ENCODE measurements at places on chromosomes 2 and 18. TPM values are rescaled to one million over a fixed set of nuclear protein-coding genes. Genes with fewer than 3 reads are reported as not detected.

GRCh38 chr18:44358402-44358801 lies 322.3 kb upstream of the SETBP1 start:
- DNase-seq, result no peak

GRCh38 chr2:22995576-22995975 lies 389.4 kb upstream of the KLHL29 start:
- DNase-seq, result no peak

DNA sequence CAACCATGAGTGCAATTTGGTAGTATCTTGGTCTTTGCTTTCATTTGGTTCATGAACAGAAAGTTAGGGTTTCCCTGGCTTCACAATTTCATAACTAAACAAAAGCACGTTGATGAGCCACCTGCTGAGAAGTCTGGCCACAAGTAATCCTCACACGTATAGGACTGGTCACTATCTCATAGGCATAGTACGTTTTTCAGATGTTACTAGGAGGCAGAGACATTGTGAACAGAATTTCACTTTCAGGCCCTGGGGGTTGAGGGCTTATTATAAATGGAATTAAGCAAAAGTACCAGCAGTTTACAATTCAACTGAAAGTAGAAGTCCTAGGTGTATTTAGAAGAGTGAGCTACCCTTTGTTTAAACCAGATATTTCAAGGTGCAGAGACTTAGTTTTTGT lies 277.1 kb downstream of the ALPK2 start:
- DNase-seq, result no peak

DNA sequence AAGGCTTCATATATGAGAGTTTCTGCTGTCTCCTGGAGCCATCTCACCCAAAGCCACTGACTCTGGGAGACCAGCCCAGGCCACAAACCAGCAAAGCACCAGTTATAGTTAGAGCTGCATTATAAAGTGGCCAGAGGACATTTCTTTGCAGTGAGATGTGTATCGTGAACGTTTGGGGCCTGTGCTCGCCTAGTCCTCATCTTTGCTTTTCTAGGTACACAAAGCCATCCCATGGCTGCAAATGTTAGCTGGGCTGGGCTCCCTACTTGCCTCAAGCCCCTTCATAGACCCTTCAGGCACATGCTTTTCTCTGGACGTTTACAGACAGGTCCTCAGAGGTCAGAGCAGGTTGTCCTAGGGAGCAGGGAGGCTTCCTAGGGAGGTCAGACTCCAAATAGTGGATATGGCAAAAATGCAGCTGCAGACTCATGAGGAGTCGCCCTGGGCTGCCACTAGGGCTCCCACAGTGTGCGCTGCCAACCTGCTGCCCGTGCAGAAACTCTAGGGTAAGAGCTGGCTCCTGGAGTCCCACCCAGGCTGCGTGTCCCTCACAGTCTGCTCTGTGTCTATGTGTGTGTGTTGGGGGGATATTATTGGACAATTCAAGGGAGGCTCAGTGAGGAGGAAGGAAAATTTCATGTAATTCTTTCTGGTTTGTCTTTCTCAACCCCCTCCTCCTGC lies 141.0 kb downstream of the RPIA start:
- DNase-seq, result no peak

DNA sequence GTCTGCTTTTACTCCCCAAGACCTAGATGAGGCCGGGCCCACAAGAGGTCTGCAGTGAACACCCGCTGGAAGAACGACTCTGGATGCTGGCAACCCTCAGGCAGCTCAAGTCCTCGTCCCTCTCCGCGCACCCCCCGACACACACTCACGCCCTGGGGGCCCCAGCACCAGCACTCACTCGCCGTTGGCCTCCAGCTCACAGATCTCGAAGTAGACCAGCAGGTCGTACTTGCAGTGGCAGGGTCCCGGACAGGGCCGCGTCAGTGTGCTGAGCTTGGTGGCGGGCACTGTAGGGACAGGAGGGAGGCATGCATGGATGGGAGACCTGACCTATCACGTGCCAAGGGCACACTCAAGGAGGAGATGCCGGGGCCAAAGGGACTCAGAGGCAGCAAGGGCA lies 49.4 kb downstream of the AQP12A start:
- DNase-seq, result no peak

DNA sequence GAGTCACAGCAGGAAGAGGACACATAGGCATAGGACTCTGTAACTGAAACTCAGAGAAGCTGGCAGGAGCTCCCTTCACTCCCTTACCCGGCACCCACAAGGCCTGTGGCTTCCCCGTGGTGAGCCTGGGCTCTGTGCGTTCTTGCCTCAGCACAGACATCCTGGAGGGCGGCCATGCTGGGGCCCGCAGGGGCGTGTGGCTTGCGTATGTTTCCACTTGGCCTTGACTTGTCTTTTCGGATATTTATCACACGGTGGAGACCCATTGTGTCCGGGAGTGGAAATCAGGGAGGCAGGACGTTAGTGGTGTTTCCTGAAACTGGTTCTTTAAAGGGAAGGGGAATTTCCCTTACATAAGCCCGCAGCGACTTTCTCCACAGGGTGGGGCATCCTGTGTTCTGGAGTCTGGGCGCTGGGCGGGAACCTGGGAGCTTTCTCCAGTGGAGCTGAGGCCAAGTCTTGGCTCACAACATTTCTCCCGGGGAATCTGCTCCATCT lies 49.9 kb upstream of the EML6 start:
- peak; percentile 96 for DNase-seq

DNA sequence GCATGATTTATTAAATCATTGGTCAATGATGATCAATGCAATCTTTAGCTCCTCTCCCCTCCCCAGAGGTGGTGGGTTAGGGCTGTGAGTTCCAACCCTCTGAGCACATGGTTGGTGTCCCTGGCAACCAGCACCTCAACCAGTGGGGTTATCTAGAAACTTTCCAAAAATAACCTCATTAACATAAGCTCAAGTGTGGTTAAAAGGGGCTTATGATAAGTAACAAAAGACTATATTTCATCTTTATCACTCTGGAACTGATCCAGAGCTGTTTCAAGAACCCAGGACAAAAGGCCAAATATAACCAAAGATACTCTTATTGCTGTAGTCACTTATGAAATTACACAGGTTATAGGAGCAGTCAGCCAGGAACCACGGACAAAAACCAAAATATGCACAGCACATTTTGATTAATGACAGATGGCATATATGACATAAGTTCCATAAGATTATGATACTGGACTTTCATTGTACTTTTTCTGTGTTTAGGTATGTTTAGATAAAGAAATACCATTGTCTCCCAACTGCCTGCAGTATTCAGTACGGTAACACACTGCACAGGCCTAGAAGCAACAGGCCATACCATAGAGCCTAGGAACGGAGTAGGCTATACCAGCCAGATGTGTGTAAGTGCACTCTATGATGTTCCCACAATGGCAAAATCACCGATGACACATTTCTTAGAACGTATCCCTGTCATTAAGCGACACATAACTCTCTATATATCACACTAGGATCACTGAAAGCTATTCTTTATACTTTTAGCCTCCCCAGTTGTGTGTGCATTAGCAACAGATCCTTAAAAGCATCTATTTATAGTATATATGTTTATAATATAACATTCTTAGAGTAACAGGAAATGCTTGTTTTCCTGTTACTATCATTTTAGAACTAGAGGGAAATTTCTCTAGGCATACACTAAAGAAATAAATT lies 31.9 kb downstream of the KIDINS220 start:
- DNase-seq, result no peak

DNA sequence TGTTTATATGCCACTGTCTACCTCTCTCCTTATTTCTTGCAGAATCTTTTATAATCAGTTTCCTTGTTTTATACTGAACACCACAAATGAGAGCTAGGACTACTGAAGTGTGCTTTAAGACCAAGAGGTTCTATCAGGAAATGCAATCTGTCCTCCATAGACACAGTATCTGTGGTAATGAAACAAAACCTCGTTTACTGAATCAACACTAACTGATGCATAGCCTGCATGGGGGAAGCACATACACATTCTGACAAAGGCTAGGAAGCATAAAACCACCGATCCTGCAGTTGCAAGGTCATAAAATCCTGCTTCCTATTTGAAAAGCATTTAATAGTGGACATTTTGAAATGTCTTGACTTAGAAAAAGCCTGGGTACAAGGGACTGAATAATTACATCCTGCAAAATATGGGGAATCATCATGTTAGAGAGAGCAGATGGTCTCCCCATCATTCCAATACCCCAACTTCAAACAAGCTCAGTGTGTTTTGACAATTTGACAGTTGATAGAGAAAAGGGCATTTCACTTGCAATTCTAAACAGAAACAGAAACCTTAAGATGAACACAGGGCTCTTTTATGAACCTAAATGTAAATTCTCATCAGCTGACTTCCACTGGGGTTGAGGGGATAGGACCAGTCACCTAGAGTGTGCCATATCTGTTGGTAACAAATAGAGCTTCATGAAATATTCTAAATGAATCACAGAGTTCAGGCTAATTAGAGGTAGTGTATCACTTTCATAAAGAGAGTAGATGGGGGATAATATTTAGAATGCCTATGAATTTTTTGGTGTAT lies 1845.6 kb upstream of the PIK3C3 start:
- no peak for DNase-seq

DNA sequence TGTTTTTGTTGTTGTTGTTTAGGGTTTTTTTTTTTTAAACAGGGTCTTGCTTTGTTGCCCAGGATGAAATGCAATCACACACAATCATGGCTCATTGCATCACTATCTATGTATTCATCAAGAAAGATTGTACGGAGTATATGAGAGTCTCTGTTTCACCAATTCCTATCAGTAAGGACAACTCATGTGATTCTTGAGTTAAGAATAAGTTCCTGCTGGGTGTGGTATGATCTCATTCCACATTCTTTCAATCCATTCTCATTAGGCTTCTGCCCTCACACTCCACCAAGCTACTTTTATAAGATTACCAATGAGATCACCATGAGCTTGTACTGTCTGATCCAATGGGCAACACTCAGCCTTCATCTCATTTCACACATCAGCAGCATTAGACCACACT lies 9.1 kb upstream of the AP1S3 start:
- no peak for DNase-seq

DNA sequence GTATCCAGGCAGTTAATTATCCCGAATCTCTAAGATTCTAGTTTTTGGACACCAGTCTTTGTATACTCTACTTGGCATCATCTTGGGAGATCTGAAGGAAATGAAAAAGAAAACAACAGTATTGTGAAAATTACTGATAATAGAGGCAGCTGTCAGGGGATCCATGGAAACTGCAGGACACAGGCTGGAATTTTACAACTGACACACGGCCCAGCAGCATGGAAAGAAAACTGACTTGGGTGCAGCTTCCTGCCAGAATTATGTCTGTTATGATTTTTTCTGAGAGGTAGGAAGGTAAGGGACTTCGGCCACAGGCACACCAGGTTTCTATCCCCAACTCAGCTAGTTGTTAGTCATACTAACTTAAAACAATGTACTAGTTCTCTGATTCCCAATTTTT lies 57.7 kb upstream of the ERBB4 start:
- DNase-seq, result no peak

GRCh38 chr18:40058811-40059570 lies 1896.0 kb upstream of the PIK3C3 start:
- no peak for DNase-seq

- no peak for DNase-seq
These were observed 46.7 kb downstream of the EDAR start for GRCh38 chr2:108942231-108942825.

DNA sequence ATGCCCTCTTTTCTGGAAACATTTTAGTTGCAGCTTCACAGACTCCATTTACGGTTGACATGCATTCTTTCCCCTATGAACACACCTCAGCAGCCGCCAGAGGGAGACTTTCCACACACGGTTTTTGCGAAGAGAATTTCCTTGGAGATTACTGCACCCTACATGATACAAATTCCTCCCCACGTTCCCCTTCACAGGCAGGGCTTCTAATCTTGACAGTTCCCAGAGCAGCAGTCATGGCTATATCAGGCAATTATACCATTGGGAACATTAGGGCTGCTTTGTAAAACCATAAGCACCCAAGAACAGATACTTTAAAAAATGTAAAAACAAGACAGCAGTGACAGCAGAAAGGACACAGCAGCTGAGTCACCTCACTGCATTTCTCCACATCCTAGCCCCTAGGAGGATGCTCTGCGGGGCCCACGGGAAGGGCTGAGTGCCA lies 253.8 kb downstream of the TGIF1 start:
- DNase-seq, result no peak

DNA sequence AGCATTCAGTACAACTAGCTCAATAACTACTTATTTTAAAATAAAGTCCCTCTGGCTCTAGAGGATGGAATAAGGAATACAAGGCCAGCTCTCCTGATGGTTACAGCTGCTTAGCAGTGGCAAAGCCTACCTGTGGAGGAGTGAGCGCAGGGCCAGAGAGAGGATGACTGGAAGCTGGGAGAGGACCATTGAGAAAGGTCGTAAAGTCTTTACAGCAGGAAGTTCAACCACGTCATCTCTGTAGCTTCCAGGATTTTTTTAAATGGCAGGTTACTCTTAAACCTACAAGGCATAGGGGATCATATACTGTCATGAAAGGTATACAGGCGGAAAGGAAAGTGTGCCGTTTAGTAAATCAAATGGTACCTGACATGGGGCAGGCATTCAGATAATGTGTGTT lies 26.3 kb downstream of the ANXA4 start:
- no peak for DNase-seq

DNA sequence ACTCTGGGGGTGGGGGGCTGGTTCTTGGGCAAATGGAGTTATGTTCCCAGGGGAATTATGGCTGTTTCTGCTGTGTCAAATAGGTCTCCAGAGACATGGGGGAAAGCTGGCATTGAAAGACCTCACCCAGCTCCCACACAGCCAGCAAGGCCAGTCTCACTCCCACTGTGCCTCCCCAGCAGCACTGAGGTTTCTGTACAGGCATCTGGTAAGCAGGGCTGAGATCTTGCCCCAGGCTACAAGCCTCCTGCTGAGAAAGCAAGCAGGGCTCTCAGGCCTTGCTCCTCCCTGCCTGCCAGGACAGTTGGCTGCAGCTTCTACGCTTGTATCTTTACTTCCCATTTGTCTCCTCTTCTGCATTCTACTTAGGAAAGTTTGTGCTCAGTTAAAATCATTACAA lies 50.5 kb upstream of the FHOD3 start:
- DNase-seq, result no peak

DNA sequence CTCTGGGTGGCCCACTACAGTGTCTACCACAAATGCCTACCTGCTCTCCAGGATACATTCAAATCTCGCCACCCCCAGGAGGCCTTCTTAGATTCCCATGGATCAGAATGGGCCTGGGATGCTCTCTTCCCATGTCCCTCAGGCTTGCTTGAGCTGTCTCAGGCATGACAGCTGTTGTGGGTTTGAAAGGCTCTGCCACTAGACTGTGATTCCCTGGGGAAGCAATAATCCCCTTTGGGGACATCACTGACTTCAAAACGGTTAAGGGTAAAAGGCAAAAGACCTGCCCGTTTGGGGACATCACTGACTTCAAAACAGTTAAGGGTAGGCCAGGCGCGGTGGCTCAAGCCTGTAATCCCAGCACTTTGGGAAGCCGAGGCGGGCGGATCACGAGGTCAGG lies 35.8 kb upstream of the ZNF516 start:
- peak; percentile 28 for DNase-seq

The WNT6 gene
- 5.2 TPM for total RNA-seq

The MC5R gene
- total RNA-seq, result not detected

The RNF152 gene
- total RNA-seq, result 112 TPM

The RGPD4 gene
- not detected for total RNA-seq

The CYP27C1 gene
- 2.4 TPM for total RNA-seq

The VWA3B gene
- not detected for total RNA-seq

The PARD6G gene
- 122 TPM for total RNA-seq
